Mucosa of descending colon (tissue), 3 donors: ENCODE measurements at places on chromosomes 3 and 15. TPM values are rescaled to one million over a fixed set of nuclear protein-coding genes. Genes with fewer than 3 reads are reported as not detected.

Gene FRG2C
- total RNA-seq = not detected

Gene COMMD4
- 72.3 TPM for total RNA-seq

GRCh38 chr15:70378126-70379031 lies 280.7 kb upstream of the TLE3 start:
- DNase-seq = no peak

- no peak for DNase-seq
Measured at GRCh38 chr3:62446337-62446940, 73.1 kb upstream of the FEZF2 start.

Gene AGTR1
- total RNA-seq = 4.2 TPM

- no peak for DNase-seq
Measured at GRCh38 chr3:156120528-156121251, at the start of gene KCNAB1. KCNAB1 (plus strand) TSS chr3:156120578.

Gene MYLK
- 175 TPM for total RNA-seq

GRCh38 chr3:149812606-149813366 lies at the start of gene RNF13:
RNF13 (plus strand) TSS chr3:149813215; CDS start chr3:149846027, 32,812 bp downstream.
- peak; percentile 99 for DNase-seq

Gene ZWILCH
- 11.7 TPM for total RNA-seq

Gene TRH
- total RNA-seq = not detected

Gene SEMA3G
- 10.2 TPM for total RNA-seq

DNA sequence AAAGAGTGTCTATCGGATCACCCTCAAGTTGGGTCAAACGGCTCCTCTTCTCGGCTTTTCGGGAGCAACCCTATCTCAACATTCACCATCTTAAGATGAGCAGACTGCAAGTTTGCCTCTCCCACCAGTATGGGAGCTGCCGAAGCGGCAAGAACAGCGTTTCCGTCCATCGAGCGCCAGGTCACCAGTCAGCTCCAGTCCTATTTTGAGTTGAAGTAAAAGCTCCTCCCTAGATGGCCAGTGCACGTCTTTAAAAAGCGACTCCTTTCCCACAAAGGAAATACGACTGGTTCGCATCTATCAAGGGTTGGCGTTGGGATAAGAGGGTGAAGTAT lies 369 bp upstream of the U2SURP start:
- peak; percentile 76 for DNase-seq
